ENCODE measurements at places on chromosomes 12 and 14.

DNA sequence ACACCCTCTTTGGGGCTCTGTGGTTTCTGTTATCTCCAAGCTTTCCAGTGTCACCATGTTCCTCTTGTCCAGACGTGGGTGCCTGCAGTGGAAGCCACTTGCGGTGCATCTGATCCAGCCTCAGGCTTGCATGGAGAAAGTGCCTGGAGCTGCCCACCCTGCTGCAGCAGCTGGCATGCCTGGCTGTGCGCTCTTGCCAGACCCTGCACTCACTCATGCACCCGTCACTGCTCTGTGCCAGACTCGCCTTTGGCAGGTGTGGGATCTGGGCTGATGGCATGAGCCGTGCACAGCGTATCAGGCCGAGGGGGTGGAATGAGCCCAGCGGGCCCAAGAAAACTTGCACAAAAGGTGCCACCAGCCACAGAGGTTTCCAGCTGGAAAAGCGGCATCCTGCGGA lies 105.1 kb downstream of the MNAT1 start:
- DNase-seq, result no peak

DNA sequence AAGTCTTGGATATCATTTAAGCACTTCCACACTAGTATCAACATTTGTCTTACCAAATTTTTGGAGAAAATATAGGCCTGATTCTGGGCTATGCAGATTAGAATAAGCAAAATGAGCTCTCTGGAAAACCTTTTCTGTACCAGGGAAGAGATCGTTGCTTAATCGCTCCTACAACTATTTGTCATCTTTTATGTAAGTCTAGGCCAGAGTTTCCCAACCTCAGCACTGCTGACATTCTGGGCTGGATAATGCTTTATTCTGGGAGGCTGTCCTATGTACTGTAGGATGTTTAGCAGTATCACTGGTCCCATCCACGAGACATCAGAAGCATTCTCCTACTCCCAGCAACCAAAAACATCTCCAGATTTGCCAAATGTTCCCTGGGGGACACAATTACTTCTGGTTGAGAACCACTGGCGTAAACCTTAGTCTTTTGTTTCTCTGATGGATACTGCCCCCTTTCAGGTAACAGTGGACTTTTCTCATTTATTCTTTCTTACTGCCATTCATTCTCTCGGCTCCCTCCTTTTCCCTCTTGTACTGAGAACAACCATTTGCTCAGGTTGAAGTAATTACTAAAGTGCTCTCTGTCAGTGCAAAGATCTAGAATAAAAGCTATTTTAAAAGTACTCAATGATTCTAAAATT lies 316.9 kb upstream of the E2F7 start:
- DNase-seq, result no peak

DNA sequence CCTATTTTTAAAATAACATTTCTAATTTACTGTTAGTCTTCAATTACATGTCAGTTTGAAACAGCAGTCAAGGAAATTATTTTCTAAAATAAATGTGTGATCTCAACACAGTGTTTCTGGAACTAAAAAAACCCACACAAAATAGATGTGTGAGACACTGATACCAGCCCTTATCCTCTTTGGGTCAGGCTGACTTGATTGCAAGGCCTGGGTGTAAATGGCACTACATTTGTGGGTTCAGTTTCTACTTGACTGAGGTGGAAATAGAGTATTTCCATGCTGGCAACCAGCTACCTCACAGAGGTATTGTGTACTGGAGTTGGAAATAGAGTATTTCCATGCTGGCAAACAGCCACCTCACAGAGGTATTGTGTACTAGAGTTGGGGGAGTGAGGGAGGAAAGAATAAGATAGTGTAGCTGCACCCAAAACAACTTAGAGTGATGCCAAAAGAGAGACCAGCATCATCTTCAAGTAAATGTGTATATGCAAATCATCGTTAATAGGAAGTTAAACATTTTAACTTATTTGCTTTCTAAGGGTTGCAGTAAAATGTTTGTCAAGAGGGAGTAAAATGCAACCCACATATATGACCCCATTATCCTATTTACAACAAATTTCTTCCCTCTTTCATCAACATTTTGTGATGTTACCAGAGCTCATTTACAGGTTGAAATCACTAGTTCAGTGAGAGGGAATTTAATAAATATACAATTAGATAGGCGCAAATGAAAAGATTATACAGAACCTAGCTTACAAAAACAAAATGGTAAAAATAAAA lies 10.7 kb upstream of the LYZ start:
- no peak for DNase-seq

GRCh38 chr12:94570161-94570560 lies 80.2 kb downstream of the TMCC3 start:
- no peak for DNase-seq

DNA sequence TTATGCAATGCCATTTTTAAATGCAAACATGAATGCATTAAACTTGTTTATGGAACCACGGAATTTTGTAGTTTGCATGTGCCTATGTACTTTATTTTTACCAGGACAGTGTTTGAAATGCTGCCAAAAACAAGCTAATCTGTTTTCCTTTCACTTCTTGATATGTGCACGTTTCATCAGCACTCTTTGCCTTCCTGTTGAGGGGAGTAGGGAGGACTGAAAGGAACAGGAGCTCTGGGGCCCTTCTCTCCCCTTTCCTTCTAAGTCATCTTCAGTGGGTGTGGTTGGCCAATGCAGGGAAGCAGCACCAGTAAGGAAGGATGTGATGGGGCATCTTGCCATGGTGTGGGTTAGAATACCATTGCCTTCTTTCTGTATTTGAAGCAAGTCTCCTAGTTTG lies 12.1 kb upstream of the PPP4R4 start:
- no peak for DNase-seq

DNA sequence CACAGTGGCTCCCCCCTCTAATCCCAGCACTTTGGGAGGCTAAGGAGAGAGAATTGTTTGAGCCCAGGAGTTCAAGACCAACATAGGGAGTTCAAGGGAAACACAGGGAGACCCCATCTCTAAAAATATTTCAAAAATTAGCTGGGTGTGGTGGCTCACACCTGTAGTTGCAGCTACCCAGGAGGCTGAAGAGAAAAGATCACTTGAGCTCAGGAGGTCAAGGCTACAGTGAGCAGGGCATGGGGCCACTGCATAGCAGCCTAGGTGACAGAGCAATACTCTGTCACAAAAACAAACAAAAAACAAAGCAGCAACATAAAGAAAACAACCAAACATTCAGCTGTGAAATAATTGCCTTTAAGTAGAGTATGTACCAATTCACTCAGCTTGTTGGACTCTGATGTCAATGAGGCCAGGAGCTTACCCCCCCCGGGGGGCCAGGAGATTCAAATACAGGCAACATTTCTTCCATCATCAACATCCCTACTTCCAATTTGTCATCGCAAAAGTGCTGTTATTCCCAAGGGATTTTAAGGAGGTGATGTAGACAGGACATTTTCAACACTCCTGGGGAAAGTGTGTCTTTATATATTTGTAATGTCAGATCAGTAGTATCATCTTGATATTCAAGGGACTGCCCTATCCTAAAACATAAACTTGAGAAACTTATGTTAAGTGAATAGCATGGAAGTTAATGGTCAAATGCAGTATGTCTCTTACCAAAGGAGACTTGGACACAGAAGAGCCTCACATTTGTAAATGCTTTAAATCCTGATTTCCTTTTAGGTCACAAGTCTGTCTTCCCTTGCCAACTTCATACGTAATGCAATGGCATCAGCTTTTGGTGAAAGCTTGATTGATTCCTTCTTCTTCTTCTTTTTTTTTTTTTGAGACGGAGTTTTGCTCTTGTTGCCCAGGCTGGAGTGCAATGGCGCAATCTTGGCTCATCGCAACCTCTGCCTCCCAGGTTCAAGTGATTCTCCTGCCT lies 40.6 kb upstream of the AEBP2 start:
- no peak for DNase-seq

DNA sequence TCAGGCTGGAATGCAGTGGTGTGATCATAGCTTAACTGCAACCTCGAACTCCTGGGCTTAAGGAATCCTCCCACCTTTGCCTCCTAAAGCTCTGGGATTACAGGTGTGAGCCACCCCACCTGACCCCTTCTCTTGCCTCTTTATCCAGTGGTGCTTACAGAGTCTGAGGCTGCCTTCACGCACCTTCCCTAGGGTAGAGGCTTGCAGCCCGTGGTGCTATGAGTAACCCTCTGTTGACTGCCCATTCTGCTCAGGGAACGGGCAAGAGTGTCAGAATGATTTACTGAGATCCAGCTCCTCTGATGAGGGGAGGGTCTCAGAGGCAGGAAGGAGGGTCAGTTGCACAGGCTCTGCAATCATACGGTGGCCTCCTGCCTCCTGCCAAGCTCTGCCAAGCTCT lies 125.1 kb upstream of the TBX3 start:
- DNase-seq, result no peak

DNA sequence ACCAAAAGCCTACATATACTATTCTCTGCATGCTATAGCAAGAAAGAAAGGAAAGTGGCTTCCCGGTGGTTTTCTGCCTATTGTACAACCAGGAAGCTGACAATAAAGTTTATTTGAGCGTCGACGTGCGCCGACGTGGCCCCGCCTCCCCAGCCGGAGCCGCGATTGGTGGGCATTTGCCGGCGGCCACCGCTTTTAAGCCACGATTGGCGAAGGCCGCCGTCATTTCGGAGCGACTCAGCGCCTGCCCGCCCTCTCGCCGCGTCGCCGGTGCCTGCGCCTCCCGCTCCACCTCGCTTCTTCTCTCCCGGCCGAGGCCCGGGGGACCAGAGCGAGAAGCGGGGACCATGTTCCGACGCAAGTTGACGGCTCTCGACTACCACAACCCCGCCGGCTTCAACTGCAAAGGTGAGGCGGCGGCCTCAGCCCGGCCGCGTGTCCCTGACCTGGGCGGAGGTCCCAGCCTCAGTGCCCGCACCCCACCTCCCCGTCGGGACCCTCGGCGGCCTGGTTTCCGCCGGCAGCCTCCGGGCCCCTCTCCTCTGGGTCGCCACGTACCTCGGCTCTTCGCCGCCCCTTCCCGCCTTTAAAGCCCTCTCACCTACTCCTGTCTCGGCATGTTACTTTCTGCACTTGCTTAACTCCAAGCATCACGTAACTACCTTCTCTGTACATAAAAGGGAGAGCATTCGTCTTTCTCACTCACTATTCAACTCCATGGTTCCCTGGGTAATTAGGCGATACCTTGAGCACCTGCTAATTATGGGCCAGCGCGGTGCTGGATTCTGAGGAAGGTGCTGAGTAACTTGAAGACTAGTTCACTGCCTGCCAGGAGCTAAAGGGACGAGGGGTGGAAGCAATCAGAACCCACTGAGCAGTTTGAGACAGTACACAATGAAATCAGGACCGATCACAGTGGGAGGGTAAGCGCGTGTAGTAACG lies at the start of gene RTRAF:
RTRAF (plus strand) TSS at position 254 of the 942 bp plus-strand sequence; CDS start at position 348, 94 bp downstream.
- DNase-seq, result peak; percentile 94

DNA sequence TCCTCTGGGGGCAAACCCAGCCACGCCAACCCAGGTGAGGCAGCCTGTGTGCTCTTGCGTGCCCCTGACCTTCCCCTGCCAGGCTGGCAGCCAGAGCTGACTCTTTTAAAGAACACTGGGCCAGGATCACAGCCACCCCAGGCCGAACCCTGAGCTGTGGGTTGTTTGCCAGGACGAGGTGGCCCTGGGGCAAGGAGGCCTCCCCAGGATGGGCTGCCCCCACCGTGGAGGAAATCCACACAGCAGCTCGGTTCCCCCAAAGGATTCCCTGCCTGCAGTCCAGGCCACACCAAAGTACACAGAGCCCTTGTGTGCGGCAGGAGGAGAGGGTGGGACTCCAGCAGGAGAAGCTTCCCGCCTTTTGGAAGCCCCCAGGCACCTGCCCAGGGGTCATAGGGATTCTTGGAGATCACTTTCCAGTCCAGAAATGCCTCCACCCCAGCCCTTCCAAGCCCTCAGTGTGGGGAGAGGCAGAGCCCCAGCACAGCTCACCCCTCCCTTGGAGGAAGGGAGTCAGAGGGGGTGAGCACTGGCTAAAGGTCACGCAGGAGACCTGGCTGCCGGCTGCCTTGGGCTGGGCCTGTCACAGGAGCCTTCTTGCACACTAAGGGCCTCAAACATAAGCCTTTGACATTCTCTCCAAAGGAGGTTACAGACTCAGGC lies 115.6 kb downstream of the CALM1 start:
- no peak for DNase-seq

DNA sequence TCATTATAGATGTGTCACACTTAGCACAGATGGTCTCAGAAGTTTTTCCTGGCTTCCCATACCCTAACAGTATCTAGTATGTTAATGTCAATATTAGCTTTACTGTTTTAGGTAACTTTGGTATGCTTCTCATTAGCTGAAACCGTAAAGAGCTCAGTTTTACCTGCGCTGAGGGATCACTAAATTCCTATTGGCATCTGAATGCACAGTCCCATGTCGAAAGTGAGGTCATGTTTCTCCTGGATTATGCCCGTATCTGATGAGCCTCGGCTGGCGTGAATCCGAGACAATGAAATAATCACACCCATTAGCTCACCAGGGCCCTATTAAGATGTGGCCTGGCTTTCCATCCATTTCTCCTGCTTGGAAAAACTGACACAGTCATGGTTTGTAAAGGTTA lies 418.2 kb downstream of the ZFP36L1 start:
- DNase-seq, result no peak

DNA sequence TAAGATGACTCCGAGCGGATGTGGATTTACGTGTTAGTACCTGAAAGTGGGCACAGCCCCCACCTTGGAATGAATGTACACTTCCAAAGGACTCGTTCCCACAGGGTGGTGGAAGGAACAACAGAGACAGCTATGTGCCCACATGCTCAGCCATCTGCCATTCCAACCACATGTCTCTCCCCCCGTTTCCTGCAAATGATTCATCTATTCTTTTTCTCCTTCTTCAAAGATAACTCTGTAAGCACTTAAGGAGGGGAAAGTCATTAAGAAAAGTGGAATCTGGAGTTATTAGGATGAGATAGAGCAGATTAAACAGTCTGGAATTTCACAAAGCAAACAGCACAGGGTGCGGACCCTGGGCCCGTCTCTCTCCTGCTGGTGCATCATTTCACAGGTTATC lies 18.5 kb upstream of the DUSP6 start:
- no peak for DNase-seq

GRCh38 chr12:27193854-27194544 lies 50.1 kb upstream of the STK38L start:
- DNase-seq, result no peak

DNA sequence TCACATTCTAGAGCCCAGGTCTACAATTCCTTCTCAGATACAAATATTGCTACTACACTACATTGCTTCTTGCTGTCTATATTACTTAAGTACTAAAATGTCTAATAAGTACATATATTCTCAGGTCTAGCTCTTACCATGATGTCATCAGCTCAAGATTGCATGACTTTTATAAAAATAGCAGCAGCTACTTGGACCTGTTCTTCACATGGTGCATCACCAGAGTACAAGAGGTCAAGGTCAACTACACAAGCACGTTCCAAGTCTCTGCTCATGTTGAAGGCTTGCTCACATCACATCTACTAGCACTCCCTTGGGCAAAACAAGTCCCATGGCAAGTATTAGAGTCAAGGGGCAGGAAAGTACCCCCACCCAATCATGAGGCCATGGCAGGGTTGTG lies 465.6 kb downstream of the MED13L start:
- DNase-seq, result no peak

- DNase-seq, result peak; percentile 38
Measured at GRCh38 chr12:93419388-93420034, 22.2 kb downstream of the UBE2N start.

DNA sequence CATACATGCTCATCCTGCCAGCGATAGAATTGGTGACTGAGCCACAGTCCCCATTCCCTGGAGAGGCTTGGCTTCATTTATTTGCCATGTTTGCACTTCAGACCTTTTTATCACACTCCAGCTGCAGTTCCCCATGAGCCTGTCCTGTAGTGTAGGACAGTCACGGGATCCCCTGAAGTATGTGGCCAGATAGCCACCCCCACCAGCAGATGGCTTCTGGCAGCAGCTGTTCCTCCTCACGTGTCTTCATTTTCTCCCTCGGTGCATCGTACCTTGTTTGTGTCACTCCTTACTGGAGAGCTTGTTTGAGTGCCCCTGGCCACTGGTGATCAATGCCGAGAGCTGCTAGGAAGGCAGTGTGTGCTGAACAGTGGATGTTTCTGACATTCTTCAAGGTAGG lies 40.2 kb downstream of the UBE3B start:
- DNase-seq, result no peak

All from CD8-positive, alpha-beta memory T cell (primary cell).